ENCODE measurements at places on chromosomes 7 and 10. TPM values are rescaled to one million over a fixed set of nuclear protein-coding genes. Genes with fewer than 3 reads are reported as not detected.

DNA sequence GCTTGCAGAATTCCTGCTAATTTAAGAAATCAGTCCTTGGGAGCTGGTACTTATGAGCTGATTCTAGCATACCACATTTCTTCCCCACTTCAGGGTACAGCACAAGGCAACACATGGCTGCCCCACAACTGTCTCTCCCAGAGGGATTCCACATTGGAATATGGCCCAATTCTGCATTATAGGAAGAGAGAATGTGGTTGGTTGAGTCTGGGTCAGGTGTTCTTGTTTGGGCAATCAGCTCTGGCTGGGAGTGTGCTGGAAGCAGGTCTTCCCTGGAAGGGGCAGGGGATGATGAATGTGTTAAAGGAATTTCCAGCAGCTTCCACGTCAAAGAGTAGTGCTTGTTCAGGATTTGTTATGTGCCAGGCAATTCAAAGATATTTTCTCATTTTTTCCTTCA lies 95.7 kb downstream of the BUB3 start:
- H3K4me1 ChIP-seq = no peaks in the 10 kb centered on the region
- H3K4me3 ChIP-seq = no peak overlapping the region
- no peaks in the 10 kb centered on the region for H3K27me3 ChIP-seq

GRCh38 chr10:96130326-96130995 lies 364 bp downstream of the ZNF518A start:
- H3K27ac ChIP-seq = peak overlapping the region; percentile 97
- H3K4me3 ChIP-seq = peak overlapping the region; percentile 91
- H3K4me1 ChIP-seq = peaks cover 12% of the 10 kb centered on the region
- DNase-seq = no peak
- H3K36me3 ChIP-seq = peaks cover 25% of the 10 kb centered on the region

- no peak for DNase-seq
- no peak overlapping the region for H3K27ac ChIP-seq
- no peak overlapping the region for H3K4me3 ChIP-seq
- H3K4me1 ChIP-seq = peaks cover 17% of the 10 kb centered on the region
- no peaks in the 10 kb centered on the region for H3K27me3 ChIP-seq
- peaks cover 9% of the 10 kb centered on the region for H3K36me3 ChIP-seq
These were observed 13.1 kb downstream of the PLEKHA1 start for GRCh38 chr10:122387572-122387971.

DNA sequence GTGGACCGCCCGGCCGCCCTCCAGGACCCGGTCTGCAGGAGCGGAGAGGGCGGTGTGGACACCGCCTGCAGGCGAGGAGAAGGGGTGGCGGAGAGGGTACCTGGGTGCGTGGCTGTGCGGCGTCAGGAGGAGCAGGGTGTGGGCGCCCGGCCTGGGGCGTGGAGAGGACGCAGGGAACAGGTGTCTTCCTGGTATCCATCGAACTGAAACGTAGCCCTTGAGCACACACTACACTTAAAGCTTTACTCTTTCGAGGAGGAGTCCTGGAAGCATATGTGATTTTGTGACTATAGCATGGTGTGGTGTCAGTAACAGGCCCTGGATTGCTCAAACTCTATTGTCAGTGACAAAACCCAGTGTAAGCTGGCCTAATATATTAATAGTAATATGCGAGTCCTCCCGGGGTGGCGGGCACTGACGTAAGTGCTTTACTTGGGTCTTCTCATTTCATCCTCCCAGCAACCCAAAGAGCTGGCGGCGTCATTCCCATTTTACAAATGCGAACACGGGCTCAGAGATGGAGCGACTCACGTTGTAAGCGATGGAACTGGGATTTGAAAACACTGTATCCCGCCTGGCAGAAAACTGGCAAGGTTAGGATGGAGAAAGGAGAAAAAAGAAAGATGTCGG lies 508 bp upstream of the TECPR1 start:
- H3K27ac ChIP-seq = peak overlapping the region; percentile 92
- DNase-seq = no peak
- H3K27me3 ChIP-seq = no peaks in the 10 kb centered on the region
- H3K4me1 ChIP-seq = peaks cover 56% of the 10 kb centered on the region
- H3K4me3 ChIP-seq = peak overlapping the region; percentile 86

GRCh38 chr7:24866004-24866615 lies 108.8 kb upstream of the GSDME start:
- no peak overlapping the region for H3K27ac ChIP-seq
- no peaks in the 10 kb centered on the region for H3K4me1 ChIP-seq
- H3K36me3 ChIP-seq = peaks cover 65% of the 10 kb centered on the region
- no peaks in the 10 kb centered on the region for H3K27me3 ChIP-seq
- no peak overlapping the region for H3K4me3 ChIP-seq

GRCh38 chr10:25627606-25628005 lies 306.4 kb upstream of the MYO3A start:
- H3K27me3 ChIP-seq = no peaks in the 10 kb centered on the region
- no peak overlapping the region for H3K27ac ChIP-seq
- H3K4me3 ChIP-seq = no peak overlapping the region
- no peaks in the 10 kb centered on the region for H3K4me1 ChIP-seq
- DNase-seq = no peak
- no peaks in the 10 kb centered on the region for H3K36me3 ChIP-seq

Gene CALY
- 1.8 TPM for total RNA-seq

Gene RARRES2
- not detected for total RNA-seq

Gene ADIRF
- total RNA-seq = not detected

Gene NRCAM
- total RNA-seq = not detected

Gene LAMB1
- 0.52 TPM for total RNA-seq

All from CD4-positive, CD25-positive, alpha-beta regulatory T cell (primary cell).